CMK (cell line): ENCODE measurements at places on chromosomes 1 and 21.

DNA sequence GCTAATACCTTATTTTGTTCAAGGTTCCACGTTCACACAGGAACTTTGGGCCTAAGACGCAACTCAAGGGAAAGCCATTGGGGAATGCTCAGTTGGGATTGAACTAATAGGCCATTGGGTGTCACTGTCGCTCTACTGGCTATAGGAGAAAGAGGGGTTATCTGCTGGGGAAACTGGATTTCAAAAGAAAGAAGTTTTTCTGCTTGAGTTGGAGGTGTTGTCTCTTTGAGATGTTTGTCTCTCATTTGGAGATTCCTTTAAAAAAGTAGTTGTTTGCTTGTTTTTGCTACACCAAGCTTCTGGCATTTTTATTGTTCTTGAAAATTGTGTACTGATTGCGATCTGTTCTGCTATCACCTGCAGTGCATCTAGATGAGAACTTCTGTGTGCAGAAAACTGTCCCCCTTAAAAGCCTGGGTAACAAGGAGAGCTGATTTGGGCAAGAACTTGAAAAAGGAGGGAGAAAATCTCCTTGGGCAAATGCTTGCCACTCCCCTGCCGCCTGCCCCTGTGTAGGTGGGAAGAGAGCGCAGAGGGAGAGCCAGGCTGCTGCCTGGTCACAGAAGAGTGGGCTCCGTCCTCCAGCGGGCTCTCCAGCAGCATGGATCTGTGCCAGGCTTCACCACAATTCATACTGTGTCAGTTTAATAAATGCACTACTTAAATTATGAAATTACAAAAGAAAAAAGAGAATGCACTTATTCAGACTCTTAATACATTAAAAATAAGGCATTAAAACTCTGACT, 39.9 kb downstream of the PEX14 start:
- DNase-seq: no peak

DNA sequence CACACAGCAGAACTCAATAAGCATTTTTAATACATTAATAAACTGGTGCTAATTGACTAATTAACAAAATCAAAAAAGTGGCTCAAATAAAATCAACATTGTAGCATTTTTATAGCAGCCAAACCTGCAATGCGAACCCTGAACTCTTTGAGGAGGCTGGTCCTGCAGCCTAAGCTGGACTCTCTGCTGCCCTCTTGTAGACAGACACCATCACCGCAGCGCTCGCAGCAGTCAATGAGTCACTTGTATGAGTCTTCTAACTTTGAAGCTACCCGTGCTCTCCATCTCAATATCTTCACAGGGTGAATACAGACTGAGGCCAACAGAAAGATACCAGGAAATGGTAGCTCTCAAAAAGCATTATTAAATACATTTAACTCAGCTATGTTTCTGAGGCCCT, 9.7 kb upstream of the KRTAP7-1 start:
- no peak for DNase-seq

DNA sequence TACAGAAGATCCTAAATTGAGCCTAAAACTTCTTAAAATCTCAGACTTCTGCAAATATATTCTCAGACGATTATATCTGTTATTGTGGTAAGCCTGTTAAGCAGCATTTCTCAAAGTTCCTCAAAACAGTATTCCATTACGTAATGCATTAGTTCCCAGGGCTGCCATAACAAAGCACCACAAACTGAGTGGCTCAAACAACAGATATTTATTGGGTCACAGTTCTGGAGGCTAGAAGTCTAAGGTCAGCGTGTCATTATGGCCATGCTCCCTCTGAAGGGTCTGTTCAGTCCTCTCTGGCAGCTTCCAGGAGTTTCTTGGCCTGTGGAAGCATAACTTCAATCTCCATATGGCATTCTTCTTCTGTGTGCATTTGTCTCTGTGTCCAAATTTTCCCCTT, 103.5 kb upstream of the ST6GALNAC5 start:
- no peak for DNase-seq

DNA sequence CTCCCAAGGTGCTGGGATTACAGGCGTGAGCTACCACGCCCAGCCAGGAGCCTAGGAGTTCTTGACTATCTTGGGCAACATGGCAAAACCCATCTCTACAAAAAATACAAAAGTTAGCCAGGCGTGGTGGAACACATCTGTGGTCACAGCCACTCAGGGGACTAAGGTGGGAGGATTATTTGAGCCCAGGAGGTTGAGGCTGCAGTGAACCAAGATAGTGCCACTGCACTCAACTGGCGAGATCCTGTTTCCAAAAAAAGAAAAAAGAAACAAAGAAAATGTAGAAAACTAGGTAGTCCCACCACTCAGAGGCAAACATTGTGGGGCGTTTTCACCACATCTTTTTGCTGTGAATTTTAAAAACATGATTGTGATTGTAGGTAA, 141.3 kb downstream of the ZZZ3 start:
- no peak for DNase-seq

GRCh38 chr1:222046684-222047263, 304.9 kb upstream of the DUSP10 start:
- DNase-seq: no peak

DNA sequence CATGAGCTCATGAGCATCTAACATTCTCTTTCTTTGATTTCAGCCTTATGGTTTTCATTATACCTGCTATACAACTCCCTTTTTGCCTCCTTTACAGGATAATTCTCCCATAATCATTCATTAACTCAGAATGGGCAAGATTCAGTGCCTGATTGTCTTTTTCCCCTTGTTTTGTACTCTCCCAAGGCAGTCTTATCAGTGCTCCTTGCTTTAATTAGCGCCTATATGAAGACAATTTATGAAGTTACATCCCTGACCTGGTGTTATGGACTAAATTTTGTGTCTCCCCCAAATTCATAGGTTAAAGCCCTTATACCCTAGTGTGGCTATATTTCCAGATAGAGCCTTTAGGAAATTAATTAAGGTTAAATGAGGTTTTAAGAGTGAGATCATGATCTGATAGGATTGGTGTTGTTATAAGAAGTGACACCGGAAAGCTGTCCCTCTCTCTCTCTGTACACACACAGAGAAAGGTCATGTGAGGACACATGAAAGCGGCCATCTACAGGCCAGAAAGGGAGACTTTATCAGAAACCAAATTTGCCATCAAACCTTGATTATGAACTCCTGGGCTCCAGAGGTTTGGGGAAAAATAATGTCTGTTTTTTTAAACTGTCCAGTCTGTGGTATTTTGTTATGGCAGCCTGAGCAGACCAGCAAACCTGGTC, 185.8 kb upstream of the CHODL start:
- no peak for DNase-seq

- no peak for DNase-seq
These were observed 56.3 kb downstream of the NVL start for GRCh38 chr1:224273641-224274040.

DNA sequence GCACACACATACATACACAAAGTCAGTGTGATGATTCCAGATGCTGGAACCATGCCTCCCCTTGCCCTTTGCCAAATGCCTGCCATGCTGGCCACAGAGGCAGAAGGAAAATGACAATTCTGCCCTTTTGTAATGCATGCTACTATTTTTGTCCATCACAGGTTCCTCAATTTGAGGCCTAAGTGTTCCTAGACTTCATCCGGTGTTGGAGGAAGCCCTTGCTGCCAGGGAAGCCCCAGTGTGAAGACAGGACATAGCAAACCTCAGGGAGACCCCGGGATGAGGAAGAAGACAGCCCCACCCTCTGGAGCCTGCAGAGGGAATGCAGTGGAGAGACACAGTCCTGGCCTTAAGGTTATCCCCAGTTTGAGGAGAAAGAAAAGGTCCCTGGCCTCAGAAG, 14.4 kb downstream of the PRR9 start:
- no peak for DNase-seq

GRCh38 chr1:109266965-109267364, 16.0 kb downstream of the PSRC1 start:
- DNase-seq: no peak

DNA sequence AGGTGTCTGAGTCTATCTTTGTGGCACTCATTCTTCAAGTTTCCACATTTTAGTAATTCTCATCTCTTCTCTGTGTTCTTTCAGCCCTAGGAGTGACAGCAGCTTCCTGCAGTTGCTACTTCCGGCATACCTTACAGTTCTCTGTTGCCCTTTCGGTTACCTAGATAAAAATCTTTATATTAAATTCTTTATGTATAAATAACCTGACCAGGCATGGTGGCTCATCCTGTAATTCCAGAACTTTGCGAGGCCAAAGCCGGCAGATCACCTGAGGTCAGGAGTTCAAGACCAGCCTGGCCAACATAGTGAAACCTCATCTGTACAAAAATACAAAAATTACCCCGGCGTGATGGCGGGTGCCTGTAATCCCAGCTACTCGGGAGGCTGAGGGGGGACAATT, 62.9 kb downstream of the CDKN2C start:
- no peak for DNase-seq

- no peak for DNase-seq
These were observed 705 bp upstream of the QSOX1 start for GRCh38 chr1:180154003-180154324.

DNA sequence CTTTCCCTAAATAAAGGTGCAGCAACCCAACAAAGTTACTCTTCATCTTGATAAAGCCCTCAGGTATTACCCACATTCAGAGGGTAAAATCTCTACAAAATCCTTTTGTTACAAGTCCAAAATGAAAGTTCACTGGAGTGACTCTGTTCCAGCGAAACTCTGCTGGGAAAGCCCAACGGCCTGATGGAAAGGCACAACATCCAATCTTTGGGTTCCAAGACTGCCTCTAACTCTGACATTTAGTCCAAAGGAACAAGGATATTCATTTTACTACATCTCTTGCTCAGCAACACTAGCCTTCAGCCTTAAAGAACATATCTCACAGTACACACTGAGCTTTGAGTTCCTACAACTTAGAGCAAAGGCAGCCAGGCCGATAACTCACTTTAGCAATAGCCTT, 42.1 kb downstream of the TGFBR3 start:
- no peak for DNase-seq

DNA sequence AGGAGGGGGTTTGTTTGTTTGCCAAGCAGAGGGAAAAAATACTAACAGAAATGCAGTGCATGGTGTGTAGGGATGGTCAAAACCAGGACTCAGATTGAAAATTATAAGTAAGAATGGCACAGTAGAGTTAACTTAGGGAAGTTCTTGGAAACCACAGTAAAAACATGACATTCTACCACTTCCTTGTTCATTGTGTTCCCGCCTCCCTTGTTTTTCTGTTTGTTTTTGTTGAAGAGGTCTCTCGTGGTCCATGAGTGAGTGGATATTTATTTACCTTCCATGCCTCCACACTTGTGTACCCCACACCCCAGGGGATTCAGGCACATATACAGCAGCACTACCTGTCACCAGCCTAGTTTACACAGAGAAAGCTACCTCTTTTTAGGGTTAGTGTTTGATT, 69.6 kb downstream of the OLFML2B start:
- no peak for DNase-seq

GRCh38 chr1:6545276-6546112, 8.8 kb downstream of the NOL9 start:
- no peak for DNase-seq

- no peak for DNase-seq
These were observed 6.3 kb downstream of the COA7 start for GRCh38 chr1:52691821-52692220.

- DNase-seq: no peak
These were observed 92.5 kb upstream of the LRRC8D start for GRCh38 chr1:89728381-89728780.

- DNase-seq: no peak
These were observed 25.1 kb upstream of the ANGPTL1 start for GRCh38 chr1:178895928-178896327.

- DNase-seq: peak; percentile 97
These were observed 22.4 kb upstream of the SYNC start for GRCh38 chr1:32724678-32725614.

DNA sequence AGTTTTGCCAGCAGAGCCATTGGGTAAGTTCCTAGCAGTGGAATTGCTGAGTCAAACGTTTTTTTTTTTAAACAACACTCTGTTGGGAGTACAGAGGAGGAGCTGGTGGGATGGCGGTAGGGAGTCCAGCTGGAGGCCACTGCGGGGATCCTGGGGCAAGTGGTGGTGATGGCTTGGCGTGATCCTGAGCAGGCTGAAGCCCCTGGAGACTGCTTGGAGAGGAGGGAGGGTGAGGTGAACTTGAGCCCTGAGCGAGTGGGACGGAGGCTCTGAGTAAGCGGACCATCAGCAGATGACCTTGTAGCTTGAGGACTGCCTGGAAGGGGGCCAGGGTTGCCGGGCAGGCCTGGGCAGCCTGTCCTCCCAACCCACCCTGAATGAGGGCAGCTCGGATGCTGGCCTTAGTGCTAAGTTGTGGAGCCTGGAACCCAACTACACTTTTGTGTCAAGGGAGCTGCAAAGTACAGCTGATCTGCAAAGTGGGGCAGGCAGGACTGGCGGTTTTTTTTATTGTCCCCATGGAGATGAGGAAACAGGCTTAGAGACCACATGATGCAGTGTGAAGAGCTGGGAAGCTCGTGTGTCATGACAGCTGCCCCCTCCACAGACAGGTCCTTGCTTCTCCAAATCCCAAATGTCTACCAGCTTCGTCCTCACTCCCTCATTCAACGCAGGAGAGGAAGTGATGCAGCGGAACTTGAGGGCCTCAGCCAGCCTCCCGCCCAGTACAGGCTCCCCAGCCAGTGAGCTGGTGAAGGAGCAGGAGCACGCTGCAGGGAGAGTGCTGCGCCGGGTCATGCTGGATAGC, 20.2 kb downstream of the MRPL37 start:
- DNase-seq: no peak

DNA sequence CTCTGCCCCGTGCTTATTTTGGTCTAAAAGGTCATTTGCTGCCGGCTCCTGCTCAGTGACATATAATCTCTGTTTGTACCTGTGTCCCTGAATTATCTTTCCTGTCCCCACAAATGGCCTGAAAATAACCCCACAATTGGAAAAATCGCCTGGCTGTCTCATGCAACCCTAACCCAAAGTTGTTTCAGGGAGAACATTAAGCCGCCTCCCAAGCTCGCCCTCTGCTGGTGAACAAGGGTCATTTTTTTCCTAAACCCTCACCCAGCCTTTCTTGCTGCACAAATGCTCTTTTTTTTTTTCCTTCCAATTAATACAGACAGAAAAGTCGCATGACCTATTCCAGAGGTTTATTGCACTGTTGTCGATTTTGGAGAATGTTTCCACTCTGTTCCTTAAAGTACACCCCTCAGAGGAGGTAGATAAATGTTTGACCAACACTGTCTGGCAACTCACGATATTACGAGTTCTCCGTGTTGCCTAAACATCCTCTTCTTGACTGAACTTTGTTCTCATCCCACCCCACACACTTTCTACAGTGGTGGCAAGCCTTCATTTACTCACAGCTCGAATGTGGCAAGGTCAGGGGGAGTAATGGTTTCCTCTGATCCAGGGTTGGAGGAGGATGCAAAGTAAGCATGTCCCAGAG, 148.7 kb downstream of the ZZZ3 start:
- DNase-seq: peak; percentile 41

DNA sequence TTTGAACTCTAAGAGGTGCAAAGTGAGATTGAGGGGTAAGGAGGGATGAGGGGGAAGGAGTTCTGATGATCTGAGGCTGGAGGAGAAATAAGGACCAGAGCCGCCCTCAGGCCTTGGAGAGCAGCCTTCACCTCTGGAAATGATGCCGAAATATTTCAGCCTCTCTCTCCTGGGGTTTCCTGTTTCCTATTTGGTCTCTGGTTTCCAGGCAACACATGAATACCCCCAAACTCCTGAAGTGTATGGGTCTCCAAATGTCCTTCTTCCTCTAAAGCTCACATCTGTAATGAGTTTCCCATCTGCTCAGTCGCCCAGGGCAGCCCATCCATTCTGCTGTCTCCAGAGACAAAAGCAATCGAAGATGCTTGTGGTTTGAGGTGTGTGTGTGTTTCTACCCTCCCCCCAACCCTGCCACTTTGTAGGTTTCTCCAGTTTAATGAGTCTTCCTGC, 52.0 kb upstream of the FAM20B start:
- DNase-seq: no peak

GRCh38 chr1:51729156-51729823, 112.4 kb downstream of the OSBPL9 start:
- peak; percentile 97 for DNase-seq
